Hematopoietic multipotent progenitor cell treated with erythropoietin and hydrocortisone succinate and interleukin-3 and kit ligand, for 6 days (in vitro differentiated cells): ENCODE measurements at places on chromosomes 1 and 21.

- no peak for DNase-seq
These were observed 413 bp downstream of the UBL4B start for GRCh38 chr1:110112656-110113055.

GRCh38 chr1:208127792-208128529 lies 116.2 kb downstream of the PLXNA2 start:
- DNase-seq: no peak

DNA sequence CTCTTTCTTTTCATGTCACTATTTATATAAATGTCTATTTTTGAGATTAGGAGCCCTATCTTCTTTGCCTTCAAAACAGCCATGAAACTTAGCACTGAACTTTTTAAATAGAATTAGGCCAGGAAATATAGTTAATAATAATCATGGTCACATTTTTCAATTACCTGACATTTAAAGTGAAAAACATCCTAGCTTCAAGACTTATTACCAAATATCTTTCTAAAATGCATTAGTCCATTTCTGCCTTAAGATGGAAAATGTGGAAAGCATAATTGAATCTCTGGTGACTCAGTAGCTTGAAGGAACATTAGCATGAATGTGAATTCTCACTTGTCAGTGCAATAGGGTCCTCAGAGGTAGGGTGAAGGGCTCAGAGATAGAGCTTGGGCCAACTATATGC lies 18.7 kb upstream of the RGS4 start:
- DNase-seq: no peak

DNA sequence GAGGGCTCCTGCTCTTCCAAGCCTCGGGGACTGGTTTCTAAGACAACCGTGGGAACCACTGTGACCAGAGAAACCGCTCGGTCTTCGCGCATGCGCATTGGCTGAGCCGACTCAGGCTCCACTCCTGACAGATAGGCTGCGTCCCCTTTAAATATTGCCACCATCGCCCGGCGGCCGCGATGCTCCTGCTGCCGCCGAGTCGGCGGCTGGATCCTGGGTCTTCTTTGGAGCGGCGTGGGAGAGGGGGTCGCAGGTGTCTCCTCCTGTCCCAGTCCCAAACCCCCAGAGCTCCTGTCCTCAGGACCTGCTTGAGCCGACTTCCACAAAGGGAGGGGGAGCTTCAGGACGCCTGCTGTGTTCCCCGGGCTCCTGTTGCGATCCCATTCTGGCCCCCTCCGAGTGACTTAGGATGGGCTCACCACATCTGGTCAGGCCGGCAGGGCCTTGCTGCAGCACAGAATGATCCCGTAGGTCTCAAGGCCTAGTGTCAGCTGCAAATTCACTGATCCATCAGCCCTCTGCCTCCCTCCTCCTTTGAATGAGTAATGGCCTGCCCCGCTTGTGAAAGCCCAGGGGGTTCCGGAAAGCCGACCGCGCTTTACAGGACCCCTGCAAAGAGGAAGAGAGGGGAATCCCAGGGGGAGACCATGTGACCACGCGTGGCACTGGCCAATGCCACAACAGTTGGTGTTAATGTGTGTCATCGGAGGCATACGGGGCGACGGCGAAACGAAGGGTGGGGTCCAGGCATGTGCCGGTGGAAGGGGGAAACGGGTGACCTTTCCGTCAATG lies 683.2 kb upstream of the TPTE start:
- no peak for DNase-seq

GRCh38 chr1:66402194-66402593 lies 131.8 kb upstream of the SGIP1 start:
- no peak for DNase-seq

- no peak for DNase-seq
These were observed 9.7 kb upstream of the GPR61 start for GRCh38 chr1:109529881-109530456.

DNA sequence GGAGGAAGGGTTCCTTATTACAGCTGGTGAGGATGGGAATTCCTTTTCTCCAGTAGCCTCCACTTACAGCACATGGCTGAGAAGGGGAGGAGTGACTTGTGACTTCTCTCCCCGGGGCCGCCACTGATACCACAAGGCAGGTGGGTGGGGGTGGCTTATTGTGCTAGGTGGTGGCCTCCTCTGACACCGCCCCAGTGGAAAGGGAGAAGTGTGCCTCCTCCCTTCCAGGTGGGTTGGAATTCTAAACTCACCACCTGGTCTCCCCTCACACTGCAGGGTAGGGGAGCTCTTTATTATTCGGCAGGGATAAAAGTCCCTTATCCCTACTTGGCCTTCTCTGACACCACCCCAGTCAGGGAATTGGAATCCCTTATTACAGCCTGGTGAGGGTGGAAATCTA lies 89.5 kb downstream of the CCDC30 start:
- DNase-seq: no peak

- no peak for DNase-seq
These were observed 9.5 kb upstream of the ASCL5 start for GRCh38 chr1:201136355-201137023.

DNA sequence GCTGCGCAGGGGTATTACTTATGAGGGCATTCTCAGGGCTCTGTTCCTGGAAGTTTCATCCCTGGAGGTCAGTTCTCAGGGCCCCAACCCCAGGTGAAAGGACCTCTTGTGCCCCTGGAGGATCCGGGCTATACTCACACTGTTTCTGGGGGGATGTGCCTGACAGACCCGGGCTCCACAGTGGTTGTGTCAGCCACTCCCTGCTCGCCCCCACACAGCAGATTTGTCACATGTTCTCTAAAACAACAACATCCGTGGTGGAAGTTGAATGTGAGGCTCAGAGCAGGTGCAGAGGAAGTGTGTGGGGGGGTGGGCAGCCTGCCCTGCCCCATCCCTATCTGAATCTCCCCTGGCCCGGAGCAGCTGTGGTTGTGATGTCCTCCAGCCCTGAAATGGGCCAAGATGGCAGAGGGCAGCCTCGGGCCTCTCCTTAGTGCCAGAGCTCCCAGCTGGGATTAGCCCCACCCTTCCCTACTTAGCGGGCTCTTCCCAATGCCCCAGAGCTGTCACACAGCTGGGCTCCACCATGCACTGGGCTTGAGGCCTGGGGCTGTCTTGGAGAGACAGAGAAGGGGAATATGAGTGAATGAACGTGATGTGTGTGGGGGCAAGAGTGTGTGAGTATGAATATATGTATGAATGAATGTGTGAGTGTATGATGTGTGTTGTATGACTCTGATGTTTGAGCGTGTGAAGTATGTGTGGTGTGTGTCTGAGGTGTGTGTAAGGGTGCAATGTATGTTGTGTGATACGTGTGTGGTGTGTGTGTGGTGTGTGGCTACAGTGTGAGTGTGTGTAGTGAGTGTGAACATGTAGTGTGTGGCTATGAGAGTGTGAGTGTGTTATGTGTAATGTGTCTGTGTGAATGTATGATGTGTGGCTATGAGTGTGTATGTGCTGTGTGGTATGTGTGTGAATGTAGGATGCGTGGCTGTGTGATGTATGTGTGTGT lies 1.5 kb upstream of the FCMR start:
- DNase-seq: peak; percentile 31

GRCh38 chr21:43193088-43193650 lies 24.4 kb downstream of the CRYAA start:
- no peak for DNase-seq

GRCh38 chr1:205477759-205478247 lies 22.0 kb upstream of the BLACAT1 start:
- DNase-seq: no peak

GRCh38 chr1:8702472-8702849 lies 115.0 kb downstream of the RERE start:
- DNase-seq: peak; percentile 35

- no peak for DNase-seq
These were observed 151.3 kb downstream of the ADGRL4 start for GRCh38 chr1:78855258-78855657.

- DNase-seq: no peak
These were observed 29.6 kb upstream of the CADM3 start for GRCh38 chr1:159141584-159142390.

DNA sequence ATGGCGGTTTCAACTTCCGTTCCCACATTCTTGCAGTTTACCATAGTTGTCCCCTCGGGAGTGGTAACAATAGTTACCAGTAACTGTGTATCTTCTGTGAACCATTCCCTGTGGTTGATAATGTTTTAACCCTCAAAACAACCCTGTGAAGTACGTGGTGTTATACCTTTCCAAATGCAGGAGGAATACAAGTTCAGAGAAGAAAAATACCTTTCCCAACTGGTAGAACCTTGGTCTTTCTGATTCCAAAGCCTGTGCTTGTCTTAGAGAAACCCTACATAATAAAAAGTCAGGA lies 789 bp downstream of the BTF3L4 start:
- no peak for DNase-seq

DNA sequence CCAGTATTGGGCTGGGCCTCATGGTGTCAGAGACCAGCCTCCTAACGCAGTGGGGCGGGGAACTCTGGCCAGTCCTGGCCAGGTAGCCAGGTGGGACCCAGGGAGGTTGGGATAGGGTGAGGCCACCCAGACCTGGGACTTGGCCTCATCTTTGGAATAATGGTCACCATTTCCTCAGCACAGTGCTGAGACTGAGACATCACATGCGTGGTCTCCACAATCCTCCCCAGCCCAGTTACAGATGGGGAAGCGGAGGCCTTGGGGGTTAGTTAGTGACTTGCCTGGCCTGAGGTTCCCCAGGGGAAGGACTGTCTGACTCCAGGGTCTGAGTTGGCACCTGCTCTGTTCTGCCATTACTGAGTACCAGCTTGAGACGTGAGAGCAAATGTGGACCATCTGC lies 77.9 kb upstream of the CASZ1 start:
- DNase-seq: no peak

DNA sequence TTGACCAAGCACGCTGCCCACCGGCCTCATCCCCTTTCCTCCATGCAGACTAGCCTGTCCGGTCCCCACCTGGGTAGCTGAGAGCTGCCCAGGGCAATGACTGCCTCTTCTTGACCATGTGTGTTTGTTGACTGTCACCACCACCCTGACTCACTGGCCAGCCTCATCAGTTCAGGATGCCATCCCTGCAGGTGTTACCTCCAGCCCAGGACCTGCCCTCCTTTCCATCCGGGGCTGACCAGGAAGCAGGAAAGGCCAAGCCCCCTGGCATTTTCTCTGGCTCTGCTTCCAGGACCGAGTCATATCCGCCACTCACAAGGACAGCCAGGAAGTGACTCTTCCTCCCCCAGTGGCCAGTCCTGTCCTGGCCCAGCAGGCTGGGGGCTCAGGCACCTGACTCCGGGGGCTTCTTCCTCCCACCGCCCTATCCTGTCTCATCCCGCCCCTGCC lies 17.1 kb downstream of the EPHA2 start:
- no peak for DNase-seq

- no peak for DNase-seq
These were observed 36.2 kb upstream of the DOCK7 start for GRCh38 chr1:62724430-62724829.

DNA sequence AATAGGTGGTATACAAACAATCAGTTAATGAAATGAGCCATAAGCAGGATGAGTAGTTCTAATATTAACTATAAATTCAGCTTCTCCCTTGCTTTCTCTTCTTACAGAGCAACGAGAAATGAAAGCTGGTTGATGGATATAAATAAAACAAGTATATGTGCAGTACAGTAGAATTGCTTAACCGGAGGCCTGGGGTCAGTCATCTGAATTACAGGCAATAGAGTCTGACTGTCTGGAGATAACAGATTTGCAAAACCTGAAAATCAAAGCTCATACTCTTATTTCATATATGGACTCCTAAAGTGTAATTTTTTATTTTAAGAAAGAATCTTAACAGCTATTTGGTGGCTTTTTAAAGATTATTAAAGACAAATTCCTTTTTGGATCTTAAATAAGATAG lies 43.1 kb upstream of the SGIP1 start:
- DNase-seq: peak; percentile 42

GRCh38 chr1:107952989-107953388 lies 12.0 kb downstream of the VAV3 start:
- no peak for DNase-seq

DNA sequence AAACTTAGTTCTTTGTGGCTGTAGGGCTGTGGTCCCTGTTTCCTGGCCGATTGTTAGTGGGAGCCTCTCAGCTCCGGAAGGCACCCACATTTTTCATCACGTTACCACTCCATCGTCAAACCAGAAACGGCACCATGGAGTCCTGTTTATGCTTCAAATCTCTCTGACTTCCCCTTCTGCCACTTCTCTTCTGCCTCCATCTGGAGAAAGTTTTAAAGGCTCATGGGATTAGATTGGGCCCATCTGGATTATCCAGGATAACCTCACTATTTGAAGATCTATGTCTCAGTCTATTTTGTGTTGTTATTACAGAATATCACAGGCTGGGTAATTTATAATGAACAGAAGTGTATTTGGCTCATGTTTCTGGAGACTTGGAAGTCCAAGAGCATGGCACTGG lies 19.3 kb upstream of the IL22RA1 start:
- no peak for DNase-seq

- no peak for DNase-seq
These were observed 15.9 kb upstream of the PADI1 start for GRCh38 chr1:17188889-17189631.

DNA sequence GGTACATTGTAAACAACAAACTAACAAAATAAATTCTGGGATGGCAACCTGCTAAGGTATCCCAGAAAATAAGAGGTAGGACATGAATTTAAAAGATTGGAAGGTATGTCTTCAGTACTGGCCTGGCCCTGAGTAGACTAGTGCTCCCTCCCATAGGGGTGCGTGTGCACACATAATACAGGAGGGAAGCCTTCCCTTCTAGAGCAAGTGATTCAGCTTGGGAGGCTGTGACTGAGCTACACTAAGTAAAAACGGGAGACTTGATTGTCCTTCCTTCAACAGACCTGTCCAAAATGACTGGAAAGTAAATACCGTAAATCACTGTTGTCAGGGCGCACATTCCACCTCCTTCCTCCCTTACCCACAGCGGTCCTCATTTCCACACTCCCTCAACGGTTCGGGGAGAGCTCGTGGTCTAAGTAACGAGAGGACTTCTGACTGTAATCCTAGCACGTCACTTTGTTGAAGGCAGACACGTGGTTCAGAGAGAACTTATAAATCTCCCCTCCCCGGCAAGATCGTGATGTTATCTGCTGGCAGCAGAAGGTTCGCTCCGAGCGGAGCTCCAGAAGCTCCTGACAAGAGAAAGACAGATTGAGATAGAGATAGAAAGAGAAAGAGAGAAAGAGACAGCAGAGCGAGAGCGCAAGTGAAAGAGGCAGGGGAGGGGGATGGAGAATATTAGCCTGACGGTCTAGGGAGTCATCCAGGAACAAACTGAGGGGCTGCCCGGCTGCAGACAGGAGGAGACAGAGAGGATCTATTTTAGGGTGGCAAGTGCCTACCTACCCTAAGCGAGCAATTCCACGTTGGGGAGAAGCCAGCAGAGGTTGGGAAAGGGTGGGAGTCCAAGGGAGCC lies at the start of gene TGFB2:
Gene TGFB2, plus strand, starts transcription at position 523 of the 859 bp plus-strand sequence. CDS start 1,366 bp downstream, outside the sequence.
- peak; percentile 67 for DNase-seq

GRCh38 chr1:58702261-58703141 lies 2.6 kb upstream of the MYSM1 start:
- DNase-seq: no peak
